Stimulated activated CD8-positive, alpha-beta memory T cell treated with anti-CD3 and anti-CD28 coated beads, Interleukin-7, amount 100 ng/mL, for 1 hour (primary cell): ENCODE measurements at places on chromosomes 3 and 15.

DNA sequence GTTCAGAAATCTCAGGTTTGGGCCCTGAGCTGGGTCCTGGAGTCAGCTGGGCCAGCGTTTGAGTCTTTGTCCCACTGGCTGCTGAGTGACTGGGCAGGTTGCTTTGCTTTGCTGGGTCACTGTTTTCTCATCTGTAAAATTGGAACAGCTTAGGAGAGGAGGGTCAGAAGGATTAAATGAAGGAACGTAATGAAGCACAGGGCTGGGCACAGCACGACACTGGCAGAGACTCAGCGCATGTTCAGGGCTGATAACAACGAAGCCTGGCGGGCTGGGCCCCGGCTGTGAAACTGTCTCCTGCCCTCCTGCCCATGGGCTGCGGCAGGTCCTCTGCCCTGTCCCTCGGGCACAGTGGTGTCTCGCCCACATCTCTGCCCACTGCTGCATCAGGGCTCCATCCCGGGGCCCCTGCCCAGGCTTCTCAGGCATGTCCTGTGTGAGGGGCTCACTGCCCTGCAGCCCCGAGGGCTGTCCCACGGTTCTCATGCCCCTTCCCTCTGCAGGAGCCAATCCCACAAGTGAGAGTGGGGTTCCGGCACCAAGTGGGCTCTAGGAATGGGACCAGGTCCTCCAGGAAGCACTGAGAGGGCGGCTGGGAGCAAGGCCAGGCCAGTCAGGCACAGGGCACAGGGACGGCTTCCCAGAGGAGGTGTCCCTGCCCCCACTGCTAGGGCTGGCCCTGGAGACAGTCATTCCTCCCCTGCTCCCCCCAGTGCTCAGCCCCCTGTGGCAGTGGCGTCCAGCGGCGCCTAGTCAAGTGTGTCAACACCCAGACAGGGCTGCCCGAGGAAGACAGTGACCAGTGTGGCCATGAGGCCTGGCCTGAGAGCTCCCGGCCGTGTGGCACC, 88.0 kb downstream of the TBC1D2B start:
- DNase-seq = no peak

DNA sequence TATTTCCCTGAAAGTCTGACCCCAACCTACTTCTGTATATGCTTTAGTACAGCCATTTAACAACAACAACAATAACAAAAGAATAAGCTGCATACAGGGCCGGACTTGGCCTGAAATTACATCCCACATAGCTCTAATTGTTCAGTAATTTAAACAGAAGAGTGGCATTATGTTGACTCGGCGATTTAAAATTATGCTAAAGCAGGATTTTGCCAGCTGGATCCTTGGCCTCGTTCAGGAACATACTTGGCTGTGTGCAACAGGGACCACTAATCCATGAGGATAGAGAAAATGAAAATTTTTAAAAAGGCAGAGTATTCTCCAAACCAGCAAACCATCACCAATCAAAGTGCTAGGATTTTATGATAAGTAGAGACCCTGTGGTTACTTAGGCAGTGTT, 433.1 kb upstream of the RBMS3 start:
- DNase-seq = no peak

DNA sequence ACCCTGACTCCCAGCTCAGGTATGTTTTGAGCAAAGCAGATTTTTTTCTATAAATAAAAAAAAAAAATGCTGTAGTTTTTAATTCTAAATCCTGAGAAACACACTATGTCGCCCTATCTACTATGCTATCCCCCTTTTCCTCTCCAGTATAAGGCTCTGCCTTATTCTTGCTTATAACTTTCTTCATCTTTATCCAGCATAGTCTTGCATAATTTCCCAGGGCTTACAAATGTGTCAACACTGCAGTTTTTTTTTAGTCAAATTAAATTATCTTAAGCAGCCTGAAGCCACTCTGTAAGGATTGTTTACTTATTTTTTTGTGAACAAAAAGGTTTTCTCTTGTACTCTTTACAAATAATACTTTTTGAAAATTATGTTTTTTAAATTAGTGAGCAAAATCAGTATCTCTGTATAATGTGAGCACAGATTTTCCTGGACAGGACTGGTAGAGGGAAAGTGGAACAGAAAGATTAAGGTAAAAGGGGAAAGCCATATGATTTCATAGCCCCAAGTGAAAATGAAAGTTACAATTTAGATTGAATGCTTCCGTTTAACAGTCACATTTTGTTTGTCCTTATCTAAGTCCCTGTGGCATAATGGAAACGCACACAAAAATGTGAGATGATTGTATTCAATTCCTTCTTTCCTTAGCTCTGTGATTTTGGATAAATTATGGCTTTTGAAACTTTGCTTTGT, 5.6 kb upstream of the PYDC2 start:
- no peak for DNase-seq

DNA sequence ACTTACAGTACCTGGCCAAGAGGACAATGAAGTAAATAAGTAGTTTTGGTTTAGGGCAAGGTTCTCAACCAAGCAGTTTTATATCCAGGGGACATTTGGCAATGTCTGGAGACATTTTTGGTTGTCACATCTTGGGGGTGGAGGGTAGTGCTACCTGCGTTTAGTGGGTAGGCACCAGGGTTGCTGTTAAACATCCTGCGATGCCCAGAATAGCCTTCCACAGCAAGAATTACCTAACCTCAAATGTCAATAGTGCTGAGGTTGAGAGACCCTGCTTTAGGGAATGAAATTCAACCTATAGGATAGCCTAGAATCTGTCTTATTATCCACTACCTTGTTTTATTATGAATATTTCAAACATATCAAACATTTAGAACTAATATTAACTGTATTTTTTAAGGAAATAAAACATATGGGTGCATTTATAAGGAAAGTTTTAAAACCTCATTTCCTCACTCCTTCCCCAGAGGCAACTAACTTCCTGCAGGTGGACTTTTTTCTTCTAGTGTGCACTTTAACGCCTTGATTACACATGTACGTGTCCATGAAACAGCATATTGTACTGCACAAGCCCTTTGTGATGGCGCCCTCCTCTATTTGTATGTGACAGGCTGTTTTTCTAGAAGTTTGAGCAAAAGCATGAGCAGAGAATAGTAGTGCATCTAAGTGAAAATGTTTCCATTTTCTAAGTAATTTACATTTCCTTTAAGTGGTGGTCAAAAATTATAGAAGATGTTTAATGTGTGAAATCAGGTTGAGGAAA, 57.1 kb downstream of the TRAK1 start:
- no peak for DNase-seq

GRCh38 chr3:23170291-23170690, 32.8 kb upstream of the UBE2E2 start:
- DNase-seq = no peak

GRCh38 chr15:56767315-56767714, 34.0 kb upstream of the ZNF280D start:
- no peak for DNase-seq

- no peak for DNase-seq
Measured at GRCh38 chr15:95446854-95447253, 883.6 kb upstream of the NR2F2 start.

GRCh38 chr15:81895723-81896122, 150.1 kb downstream of the MEX3B start:
- no peak for DNase-seq

DNA sequence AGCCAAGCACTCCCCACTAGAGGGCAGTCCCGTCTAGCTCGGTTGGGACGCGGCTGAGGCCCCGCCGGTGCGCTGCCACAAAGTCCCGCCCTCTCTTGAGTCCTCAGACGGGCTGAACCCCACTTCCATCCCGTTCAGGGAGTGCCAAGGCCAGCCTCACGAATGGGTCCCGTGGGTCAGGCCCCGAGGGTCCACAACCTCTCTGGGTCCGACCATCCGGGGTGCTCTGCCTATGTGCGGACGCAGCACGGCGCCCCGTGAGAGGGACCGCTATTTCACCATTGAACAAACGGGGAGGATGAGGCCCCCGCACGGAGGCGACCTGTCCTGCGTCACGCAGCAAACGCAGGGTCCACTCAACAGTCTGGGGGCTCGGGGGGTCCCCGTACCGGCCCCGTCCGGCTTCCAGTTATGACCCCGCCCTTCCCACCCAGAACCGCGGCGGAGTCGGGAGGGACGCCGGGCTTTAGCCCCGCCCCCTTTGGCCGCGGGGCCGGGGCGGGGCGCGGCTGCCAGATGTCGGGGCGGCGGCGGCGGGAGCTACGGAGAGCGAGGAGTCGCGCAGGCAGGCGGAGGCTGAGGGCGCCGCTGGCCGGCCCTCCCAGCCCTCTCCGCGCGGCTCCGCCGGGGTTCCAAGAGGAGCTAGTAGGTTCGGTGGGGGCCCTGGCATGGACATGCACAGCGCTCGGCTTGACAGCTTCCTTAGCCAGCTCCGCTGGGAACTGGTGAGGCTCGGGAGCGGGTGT, at the start of gene INKA1:
Gene INKA1, plus strand, starts transcription at position 543 of the 746 bp plus-strand sequence. Its CDS starts 132 bp downstream, at position 675.
- DNase-seq = peak; percentile 79

DNA sequence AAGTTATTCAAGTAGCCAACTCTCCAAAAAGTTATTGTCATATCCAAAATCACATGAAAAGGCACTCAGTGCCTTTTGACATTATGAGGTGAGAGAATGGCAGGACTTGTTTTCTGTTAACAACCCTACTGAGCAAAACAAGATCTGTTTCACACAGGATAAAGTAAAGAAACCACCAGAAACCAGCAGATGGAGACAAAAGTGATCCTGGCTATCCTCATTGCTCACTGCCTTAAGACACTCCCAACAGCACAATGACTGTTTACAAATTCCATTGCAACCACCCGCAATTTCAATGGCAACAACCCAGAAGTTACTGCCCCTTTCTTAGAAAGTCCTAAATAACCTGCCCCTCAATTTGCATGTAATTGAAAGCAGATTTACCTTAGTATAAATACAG, 352.6 kb upstream of the NDN start:
- DNase-seq = no peak

DNA sequence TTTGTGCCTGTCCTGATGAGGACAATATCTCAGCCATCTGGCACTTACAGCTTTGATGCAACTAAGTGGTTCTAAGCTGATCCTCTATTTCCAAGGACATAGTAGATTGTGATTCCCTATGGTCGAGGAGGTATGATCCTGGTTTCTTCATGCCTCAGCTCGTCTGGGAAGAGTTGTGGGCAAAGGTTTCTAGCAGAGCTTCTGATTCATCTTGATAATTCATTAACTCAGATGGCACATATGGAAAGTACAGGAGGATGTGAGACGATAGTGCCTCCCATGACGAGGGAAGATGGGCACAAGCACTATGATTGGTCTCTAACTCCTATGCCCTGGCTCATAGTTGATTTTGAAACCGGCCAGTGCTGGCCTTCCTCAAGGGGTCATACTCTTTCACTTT, 334.2 kb upstream of the SEMA6D start:
- DNase-seq = no peak

- DNase-seq = no peak
Measured at GRCh38 chr15:70054884-70055387, 42.8 kb downstream of the TLE3 start.

DNA sequence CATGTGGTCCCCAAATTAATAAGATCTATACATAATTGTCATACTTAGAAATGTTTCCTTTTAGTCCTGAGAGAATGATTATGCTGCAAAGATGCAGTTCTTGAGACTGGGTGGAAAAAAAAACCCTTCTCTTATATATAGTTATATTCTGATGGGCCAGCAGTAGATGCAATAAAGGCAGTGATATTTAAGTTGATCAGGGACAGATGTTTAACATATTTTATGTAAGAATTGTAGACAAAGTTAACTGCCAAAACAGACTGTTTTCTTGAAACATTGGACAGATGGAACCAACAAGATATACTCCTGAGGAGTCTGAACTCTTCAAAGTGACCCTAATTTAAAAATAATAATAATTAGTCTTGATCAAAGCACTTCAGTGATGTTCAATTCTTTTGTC, 172.0 kb upstream of the LRIG1 start:
- DNase-seq = no peak

GRCh38 chr3:103410231-103410630, 975.4 kb downstream of the ZPLD1 start:
- DNase-seq = no peak

- no peak for DNase-seq
Measured at GRCh38 chr3:132867526-132867925, 145.3 kb upstream of the NPHP3 start.

- peak; percentile 81 for DNase-seq
Measured at GRCh38 chr3:129121792-129122411, at the start of gene RAB43. RAB43 (minus strand) TSS chr3:129121804; CDS start chr3:129121489, 315 bp downstream.

- DNase-seq = no peak
Measured at GRCh38 chr3:190617185-190617584, 103.3 kb downstream of the IL1RAP start.

DNA sequence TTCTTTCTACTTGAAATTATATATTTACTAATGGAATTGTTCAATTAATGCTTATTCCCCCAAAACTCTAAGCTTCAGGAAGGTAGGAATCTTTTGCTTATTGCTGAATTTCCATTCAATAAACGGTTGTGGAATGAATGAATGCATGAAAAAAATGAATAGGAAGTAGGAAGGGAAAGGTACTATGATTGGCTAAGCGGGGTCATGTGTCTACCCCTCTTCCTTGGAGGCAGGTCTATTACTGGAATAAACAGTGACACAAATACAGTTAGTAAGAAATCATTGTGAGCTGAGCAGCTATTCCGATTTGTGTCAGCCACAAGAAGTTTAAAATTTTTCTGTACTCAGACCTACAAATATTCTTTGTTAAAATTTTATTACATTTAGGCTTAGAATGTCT, 10.5 kb upstream of the TRA2B start:
- DNase-seq = no peak

DNA sequence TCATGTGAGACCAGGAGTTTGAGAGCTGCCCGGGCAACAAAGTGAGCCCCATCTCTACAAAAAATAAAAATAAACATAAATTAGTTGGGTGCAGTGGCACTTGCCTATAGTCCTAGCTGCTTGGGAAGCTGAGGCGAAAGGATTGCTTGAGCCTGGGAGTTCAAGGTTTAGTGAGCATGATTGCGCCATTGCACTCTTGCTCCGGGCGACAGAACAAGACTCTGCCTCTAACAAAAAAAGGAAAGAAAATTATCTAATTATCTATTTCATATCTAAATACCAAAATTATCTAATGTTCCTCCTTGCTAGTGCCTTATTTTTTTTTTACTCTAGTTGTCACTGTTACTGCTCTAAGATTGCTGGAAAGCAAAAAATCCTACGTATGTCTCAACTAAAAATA, 16.7 kb upstream of the PAK6 start:
- DNase-seq = no peak

DNA sequence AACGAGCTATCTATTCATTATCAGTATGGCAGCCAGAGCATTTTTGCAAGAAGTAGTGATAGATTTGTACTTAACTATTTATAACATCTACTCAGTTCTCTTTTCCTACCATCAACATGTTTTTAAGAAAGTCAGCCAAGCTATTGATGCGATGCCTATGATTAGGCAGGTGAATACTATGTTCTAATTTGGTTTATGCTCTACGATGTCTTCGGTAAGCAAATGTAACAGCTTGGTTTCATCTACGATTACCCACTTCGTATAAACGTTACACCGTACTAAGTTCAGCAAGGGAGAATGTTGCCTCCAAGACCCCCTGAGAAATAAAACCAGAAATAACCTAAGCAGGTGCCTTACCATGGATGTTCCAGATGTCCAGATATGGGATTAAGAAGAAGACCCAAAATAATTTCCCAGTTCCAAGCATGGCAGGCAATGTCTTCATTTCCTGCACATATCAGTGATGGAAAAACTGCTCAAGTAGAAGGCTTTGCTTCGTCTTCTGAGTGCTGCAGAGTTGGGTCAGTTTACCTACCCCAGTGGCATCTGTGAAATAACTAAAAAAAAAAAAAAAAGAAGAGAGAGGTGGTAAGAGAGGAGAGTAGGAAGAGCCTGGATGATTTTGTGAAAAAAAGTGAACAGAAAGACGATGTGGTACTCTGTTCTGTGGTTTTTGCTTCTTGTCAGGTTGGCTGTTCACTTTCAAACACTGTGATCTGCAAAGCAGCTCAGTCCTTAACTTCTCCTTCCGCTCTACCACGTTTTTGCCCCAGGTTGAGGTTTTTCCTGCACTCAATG, at the start of gene BTLA:
Gene BTLA, minus strand, starts transcription at position 559 of the 798 bp plus-strand sequence. Its CDS starts 114 bp downstream, at position 445.
- no peak for DNase-seq
